ENCODE measurements at places on chromosomes 6 and 20.

- no peak for DNase-seq
These were observed 118.1 kb downstream of the MACROD2 start for GRCh38 chr20:14113416-14113815.

- DNase-seq, result no peak
These were observed 23.4 kb upstream of the PTGIS start for GRCh38 chr20:49591217-49591865.

GRCh38 chr20:61901392-61902220, 164.1 kb downstream of the TAF4 start:
- no peak for DNase-seq

GRCh38 chr6:3789018-3789895, 37.7 kb upstream of the PXDC1 start:
- no peak for DNase-seq

- DNase-seq, result peak; percentile 12
These were observed 16.5 kb downstream of the ACTR5 start for GRCh38 chr20:38764567-38765318.

DNA sequence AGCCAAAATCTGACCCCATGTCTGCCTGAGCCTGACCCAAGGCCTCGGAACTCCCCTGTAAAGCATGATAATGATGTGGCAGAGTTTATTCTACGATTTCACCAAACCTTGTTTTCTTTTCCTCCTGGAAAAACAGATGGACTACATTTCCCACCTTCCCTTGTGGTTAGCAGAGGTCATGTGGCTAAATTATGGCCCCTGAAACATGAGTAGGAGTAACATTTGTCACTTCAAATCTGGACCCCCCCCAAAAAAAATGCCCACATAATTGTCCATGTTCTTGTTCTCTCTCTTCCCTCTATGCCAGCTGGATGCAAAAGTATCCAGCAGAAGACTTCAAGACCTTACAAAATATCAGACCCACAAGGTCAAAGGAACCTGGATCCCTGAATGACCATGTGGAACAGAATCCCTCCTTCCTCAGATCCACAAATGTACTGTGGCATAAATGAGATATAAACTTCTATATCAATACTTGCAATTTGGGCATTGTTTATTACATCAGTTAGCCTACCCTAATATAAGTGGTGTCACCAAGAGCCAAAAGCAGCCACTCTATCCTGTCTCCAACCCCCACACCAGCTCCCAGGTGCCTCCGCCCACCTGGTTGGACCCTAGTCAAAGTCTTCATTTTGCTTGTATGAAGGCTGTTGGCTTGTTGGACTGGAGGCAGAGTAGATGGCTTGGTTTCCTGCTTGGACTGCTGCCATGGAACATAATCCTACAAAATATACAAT, 1.4 kb downstream of the C20orf96 start:
- DNase-seq, result no peak

- no peak for DNase-seq
These were observed 1.0 kb downstream of the TOMM34 start for GRCh38 chr20:44959082-44959637.
